ENCODE measurements at places on chromosomes 12 and 14.

- DNase-seq: no peak
Measured at GRCh38 chr12:63917864-63918799, 73.6 kb downstream of the SRGAP1 start.

DNA sequence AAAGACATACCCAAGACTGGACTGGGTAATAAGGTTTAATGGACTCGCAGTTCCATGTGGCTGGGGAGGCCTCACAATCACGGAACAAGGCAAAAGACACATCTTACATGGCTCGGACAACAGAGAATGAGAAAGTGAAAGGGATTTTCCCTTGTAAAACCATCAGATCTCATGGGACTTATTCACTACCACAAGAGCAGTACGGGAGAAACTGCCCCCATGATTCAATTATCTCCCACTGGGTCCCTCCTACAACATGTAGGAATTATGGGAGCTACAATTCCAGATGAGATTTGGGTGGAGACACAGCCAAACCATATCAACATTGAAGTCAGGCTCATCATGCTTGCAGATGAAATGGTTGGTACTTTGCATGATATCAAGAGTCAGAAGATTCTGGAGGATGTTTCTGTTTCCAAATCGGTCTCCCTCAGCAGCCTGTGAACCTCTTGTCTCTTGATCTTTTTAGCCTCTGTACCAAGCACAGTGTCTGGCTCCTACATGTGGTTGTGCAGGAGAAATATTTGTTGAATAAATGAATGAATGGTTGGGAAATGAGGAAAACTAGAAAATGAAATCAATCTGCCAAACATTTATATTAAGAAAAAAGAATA is 98.6 kb downstream of the VRK1 start:
- DNase-seq: no peak

DNA sequence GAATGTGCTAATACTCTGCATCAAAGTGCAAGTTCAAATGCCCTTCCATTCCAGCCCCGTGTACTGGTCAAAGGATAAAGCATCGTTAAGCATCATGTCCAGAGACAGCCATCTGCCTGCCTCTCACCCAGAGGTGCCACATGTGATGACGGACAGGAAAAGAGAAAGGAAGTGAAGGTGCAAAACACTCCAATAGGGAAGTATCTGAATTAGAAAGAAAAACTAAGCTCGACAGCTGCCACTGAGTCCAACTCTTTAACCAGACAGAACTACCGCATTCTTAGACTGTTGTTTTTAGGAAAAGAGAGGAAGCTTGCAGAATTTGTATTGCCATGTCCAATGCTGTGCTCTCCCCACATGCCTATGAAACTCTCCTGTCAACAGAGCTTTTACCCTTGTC is 465.0 kb upstream of the SOX5 start:
- no peak for DNase-seq

GRCh38 chr12:12585115-12585863 is 22.6 kb upstream of the DUSP16 start:
- DNase-seq: no peak

- DNase-seq: no peak
Measured at GRCh38 chr12:52837413-52837741, 3.3 kb upstream of the KRT79 start.

- DNase-seq: no peak
Measured at GRCh38 chr12:80195074-80195726, 95.9 kb downstream of the OTOGL start.

- no peak for DNase-seq
Measured at GRCh38 chr14:36254020-36254624, 66.3 kb downstream of the MBIP start.

DNA sequence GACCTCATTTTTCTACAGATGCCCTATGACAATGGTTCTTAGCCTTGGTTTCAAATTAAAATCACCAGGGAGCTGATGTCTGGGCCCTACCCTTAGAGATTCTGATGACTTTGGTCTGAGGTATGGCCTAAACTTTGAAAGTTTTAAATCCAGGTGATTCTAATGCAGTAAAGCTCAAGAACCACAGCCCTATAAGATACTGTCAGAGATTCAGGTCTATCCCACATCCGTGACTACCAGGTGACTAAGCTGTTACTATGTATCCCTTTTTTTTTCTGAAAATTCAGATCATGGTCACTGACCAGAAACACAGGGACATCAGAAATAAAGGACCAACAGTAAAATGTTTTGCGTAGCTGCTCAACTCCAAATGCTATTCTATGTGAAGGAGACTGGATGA is 148.8 kb upstream of the BMP4 start:
- no peak for DNase-seq

GRCh38 chr12:943051-943450 is 6.4 kb downstream of the RAD52 start:
- no peak for DNase-seq

DNA sequence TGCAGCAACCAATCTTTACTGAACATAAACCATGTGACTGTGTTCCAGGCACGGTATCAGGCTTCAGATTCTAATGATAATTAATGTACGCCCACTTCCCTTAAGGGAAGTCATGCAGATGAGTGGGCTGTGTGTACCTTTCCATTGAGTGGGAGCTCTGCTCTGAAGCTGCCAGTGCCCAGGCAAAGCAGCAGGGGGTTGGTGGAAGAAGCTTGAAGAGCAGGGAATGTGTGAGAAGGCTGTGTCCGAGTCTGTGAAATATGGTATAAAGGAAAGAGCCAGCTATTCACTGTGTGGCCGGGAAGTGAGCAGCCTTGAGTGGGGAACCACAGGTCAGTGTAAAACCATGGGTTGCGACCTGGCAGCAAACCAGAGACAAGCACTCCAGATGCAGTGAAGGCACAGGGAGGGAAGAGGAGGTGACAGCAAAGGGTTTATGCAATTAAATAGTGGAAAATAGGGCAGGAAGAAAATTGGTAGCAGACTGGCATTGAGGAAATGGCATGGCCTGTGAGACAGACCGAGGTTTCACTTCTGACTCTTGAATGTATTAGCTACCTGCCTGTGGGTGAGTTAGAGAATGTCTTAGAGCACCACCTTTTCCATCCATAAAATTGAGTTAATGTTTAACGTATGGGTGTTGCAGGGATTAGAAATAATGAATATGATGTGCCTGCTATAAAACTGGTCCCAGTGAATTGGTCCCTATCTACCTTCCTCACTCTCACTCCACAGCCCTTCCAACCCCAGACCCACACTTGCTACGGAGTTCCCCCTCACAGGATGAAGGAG is 116.4 kb downstream of the NTF3 start:
- DNase-seq: no peak

- no peak for DNase-seq
Measured at GRCh38 chr12:56118688-56119357, 757 bp downstream of the ZC3H10 start.

Data from cortex of kidney (tissue), 1 donor.